ENCODE measurements at places on chromosomes 3 and 15. TPM values are rescaled to one million over a fixed set of nuclear protein-coding genes. Genes with fewer than 3 reads are reported as not detected.

The LRRC3B gene
- not detected for total RNA-seq

DNA sequence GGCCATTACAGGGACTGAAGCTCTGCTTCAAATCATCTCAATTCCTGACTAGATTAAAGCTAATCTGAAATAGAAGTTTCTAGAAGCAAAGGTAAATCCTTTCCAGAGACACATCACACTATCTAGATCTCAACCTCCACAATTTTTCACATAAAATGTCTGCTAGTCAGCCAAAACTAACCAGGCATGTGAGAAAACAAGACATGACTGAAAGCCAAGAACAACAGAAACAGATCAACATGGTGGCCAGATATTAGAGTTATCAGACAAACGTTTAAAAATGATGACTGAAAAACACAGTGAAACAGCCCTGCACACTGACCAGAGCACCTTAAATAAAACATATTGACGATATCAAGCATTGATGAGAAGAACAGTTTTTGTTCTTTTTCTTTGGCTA, 59.1 kb downstream of the SUMF1 start:
- no peak for DNase-seq

DNA sequence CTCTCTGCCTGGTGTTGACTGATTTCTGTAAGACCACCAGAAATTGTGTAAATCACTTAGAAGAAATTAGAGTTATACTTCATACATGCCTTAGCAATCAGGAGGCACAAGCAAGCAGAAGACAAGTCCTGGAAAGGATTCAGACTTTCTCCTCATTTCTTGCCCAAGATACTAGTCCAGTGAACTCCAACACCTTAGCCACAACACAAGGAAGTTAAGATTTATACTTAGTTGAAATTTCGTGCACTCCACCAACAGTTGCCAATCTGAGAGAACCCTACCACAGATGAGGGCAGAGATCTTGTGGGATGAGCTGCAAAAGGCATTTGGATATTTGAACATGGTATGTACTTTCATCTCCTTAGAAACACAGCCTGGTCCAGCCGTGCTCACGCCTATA, 2.3 kb downstream of the P3H2 start:
- DNase-seq, result no peak

- no peak for DNase-seq
These were observed 6.8 kb downstream of the CDAN1 start for GRCh38 chr15:42730135-42730534.

DNA sequence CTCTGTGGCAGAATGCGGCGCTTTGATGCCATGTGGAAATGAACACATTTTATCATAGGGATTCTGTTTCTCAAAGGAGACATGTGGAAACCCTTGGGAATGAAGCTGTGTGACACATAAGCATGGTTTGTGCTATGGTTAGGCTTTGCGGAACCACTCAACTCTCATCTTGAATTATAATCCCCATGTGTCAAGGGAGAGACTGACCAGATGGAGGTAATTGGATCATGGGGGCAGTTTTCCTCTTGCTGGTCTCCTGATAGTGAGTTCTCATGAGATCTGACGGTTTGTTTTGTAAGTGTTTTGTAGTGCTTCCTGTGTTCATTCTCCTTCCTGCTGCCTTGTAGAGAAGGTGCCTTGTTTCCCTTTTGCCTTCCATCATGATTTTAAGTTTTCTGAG, 1109.2 kb upstream of the ALCAM start:
- DNase-seq, result no peak

- DNase-seq, result no peak
These were observed 264.8 kb downstream of the ROBO2 start for GRCh38 chr3:77304700-77305021.

- DNase-seq, result no peak
These were observed 185.6 kb upstream of the MBNL1 start for GRCh38 chr3:152083135-152083534.

DNA sequence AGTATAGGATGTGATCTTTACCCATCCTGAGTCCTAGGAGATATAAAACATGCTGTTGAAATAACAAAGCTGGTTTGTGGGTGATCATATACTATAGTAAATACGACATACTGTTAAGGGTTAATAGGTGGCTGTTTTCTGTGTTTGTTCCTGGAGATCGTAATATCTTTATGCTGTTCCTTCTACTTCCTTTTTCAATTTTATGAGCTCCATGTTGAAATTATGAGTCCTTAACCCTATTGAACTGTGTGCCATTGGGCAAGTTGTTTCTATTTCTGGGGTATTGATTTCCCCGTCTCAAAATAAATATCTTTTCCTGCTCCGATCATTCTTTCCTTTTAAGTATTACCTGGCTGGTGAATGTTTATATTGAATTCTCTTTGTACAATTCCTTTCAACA, 115.1 kb downstream of the LPP start:
- DNase-seq, result no peak

The TRH gene
- total RNA-seq, result not detected

Measured in HCT116 (cell line).